Cardiac muscle cell (in vitro differentiated cells and primary cell): ENCODE measurements at places on chromosomes 12 and 14. TPM values are rescaled to one million over a fixed set of nuclear protein-coding genes. Genes with fewer than 3 reads are reported as not detected.

The GALNT6 gene
- 5.4 and 8.0 TPM in 2 replicates for total RNA-seq

The TRHDE gene
- total RNA-seq: 0.11 TPM in 1 of 2 replicates, not detected in the other

The LRRC43 gene
- total RNA-seq: 1.3 and 5.2 TPM in 2 replicates

The ATP2B1 gene
- total RNA-seq: 14.1 and 29.0 TPM in 2 replicates

The CLEC2D gene
- total RNA-seq: 4.5 and 20.2 TPM in 2 replicates
